AG08395 (cell line): ENCODE measurements at places on chromosomes 2 and 18.

DNA sequence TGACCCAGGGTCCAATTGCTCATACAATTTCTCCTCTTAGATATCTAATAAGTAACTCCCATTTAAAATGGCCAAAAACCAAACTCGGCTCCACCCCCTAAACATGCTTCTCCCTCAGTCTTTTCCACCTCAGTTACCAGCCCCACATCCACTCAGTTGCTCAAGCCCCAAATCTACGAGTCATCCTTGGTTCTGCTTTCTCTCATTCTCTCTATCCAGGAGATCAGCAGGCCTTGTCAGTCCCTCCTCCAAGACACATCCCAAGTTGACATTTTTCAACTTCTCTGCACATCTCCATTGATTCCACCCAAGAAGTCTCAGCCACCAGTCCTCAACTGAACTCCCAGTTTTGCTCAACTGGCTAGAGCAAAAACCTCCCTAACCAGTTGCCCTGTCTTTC is 40.5 kb upstream of the RTN4 start:
- DNase-seq, result peak; percentile 42

- no peak for DNase-seq
Observed at GRCh38 chr18:4453567-4453873, 1.6 kb downstream of the DLGAP1 start.

GRCh38 chr18:43278355-43278754 is 1.1 kb upstream of the SYT4 start:
- DNase-seq, result no peak

- peak; percentile 55 for DNase-seq
Observed at GRCh38 chr2:157302492-157303099, 23.0 kb downstream of the ERMN start.

GRCh38 chr2:168149150-168149974 is 98.0 kb downstream of the STK39 start:
- no peak for DNase-seq

DNA sequence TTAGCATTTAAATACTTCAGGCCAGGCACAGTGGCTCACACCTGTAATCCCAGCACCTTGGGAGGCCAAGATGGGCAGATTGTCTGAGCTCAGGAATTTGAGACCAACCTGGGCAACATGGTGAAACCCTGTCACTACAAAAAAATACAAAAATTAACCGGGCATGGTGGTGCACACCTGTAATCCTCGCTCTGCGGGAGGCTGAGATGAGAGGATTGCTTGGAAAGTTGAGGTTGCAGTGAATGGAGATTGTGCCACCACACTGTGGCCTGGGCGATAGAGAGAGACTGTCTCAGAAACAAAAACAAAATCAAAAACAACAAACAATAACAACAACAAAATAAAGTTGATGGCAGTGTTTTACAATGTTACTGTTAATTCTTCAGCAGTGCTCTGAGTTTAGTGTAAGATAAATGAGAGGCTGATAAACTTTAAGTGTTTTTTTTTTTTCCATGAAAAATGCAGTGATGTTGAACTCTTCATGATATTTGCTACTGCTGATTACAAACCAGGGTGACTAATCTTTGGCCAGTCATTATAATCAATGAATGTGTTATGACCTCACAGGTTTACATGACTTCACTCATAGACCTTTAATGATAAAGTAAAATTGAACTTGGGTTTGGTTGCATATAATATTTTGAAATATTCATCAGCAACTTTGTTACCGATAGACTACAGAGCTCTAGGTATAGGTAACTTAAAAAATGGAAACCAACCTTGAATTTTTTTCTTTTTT is 2.5 kb downstream of the ITGAV start:
- DNase-seq, result no peak

DNA sequence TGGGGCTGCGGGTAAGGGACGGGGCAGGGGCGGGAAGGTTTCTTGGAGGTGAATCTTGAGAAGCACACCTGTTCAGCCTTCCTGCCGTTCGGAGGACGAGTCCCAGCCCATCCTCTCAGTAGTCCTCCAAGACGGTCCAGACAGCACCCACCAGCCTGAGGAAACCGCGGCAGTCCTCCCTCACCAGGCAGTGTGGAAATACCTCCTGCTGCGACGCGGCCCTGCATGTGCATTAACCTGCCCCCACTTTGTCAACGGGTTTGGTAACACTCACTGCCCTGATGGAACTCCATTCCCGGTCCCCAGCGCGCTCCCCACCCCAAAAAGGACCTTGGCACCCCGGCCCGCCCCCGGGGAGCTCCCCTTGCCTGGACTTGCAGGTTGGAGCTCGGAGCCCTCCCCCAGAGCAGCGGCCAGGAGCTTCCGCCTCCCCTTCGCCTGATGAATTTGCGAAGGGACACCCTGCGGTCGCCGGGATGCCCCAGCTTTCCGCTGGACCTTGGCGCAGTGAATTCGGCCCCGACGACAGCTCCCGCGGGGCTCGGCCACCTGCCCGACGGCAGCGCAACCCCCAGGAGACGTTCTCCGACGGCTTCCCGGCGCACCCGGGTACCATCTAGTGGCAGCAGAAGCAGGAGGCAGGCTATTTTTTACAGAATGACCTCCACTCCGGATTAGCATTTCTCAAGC is 31.5 kb downstream of the ACVR1C start:
- peak; percentile 34 for DNase-seq
